ENCODE measurements at places on chromosomes 6 and 20.

GRCh38 chr6:74018825-74019224, 322.8 kb downstream of the CD109 start:
- DNase-seq = no peak

DNA sequence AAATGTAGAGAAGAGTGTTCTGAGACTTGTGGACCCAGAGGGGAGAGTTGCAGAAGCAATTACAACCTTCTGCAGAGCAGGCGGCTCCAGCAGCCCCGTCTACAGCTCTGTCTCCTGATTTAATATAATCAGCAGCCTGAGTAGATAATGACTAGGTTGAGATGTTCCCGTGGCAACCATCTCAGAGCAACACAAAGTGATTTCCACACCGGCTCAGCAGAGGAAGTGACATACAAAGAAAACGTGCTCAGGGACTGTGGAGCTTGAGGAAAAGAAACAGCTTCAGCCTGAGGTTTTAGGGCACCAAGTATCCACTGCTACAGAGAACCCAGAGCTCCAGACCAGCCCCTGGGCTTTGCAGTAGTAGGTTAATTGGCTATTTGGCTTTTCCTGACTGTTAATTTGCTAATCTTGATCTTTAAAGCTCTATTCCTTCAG, 136.4 kb downstream of the MTFR2 start:
- DNase-seq = peak; percentile 1

DNA sequence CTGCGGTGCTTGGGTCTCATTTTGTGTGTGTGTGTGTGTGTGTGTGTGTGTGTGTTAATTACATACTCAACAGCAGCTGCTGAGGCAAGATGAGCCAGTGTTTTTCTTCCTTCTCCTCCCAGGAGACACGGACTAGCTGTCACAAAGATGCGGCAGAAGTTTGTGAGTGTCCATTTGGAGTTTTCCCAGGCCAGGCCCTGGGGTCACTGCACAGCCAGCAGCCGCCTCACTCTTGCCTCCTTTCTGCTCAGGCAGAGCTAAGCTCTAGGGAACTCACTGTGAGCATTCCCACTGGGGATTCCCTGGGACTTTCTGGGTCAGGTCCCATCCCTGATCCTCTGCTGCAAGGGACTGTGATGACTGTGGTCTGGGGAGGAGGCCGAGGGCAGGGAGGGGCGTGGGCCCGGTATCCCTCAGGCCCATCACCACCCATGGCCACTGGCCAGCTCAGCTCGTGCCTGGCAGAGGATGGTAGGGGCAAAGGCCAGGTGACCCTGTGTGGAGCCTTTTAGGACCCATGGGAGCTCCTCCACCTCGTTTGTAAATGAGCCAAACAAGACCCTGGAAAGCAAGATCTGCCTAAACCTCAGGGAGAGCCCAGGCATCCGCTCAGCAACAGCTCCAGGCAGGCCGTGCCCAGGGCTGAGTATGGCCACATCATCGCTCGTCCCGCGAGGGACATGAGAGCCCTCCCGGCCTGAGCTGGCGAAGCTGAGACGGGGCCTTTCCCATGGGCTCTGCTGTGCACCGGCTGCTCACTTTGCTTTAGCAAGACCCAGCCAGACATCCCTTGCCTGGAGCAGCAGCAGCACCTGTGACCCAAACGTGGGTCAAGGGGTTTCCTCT, 102.0 kb downstream of the PSMB1 start:
- DNase-seq = no peak

DNA sequence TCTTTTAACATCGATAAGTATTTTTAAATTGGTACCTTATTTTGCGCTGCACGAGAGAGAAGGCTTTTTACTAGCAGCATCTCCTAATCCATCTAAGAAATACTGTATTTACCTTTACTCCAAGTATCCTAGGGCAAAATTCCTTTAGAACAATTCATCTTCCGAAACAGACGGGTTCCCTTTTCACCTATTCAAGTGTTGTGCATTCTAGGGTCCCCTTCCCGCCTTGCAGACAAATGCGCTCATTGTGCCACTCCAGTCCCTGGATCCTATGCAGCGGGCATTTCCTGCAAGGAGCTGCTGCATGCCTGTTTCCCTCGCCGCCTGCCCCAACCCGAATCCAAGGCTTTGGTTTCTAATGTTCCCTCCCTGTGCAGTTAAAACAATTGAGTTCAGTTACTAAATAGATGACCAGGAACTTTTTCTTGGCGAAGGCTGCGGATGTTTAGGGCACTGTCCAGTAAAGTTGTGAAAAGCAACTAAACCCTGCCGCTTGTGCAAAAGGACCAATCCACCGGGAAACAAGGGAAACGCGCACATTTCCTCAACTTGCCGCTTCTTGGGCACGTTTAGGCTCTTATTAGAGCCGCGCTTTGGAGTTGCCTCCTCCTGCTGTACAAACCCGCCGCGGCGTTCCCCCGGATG, 556 bp upstream of the SCAF8 start:
- DNase-seq = no peak

- DNase-seq = peak; percentile 83
Measured at GRCh38 chr6:31400467-31401289, 2.7 kb upstream of the MICA start.

DNA sequence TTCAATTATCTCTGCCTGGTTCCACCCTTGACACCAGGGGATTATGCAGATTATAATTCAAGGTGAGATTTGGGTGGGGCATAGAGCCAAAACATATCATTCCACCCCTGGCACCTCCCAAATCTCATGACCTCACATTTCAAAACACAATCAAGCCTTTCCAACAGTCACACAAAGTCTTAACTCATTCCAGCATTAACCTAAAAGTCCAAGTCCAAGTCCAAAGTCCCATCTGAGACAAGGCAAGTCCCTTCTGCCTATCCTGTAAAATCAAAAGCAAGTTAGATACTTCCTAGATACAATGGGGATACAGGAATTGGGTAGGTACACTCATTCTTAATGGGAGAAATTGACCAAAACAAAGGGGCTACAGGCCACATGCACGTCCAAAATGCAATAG, 73.7 kb upstream of the SLC24A3 start:
- no peak for DNase-seq

DNA sequence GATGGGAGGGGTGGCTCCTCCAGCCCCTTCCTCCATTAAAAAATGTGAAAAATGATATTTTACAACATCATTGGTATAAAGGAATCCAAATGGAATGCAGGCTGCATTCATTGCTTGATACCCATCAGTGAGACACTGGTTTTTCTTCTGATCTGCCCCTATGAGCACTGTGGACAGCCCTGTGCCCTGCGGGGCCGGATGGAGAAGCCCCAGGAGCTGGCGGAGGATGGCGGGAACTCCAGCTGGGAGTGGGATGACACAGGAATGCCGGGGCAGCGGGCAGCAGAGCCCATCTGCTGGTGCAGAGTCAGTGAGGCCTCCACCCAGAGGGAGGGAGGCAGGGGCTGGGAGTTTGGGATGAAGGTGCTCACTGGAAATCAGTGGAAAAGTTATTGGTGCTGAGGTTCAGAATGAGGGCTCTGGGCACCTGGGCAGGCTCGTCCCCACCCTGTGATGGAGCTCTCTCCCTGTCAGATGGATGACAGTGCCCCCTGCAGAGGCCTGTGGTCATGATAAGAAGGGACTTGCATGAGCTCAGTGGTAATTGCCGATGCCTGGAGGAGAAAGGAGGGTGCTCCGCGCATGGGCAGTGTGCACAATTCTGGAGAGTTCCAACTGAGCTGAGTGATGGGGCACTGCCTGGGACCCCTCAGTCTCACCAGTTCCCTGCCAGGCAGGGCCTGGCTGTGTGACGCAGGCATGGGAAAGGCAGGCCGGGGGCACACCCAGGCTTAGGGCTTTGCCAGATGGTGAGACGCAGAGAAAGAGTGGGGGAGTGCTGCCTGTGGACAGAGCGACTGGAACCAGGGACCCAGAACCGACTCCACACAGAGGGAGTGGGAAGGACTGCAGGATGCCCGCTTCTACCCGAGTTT, 23.2 kb downstream of the CTCFL start:
- no peak for DNase-seq

DNA sequence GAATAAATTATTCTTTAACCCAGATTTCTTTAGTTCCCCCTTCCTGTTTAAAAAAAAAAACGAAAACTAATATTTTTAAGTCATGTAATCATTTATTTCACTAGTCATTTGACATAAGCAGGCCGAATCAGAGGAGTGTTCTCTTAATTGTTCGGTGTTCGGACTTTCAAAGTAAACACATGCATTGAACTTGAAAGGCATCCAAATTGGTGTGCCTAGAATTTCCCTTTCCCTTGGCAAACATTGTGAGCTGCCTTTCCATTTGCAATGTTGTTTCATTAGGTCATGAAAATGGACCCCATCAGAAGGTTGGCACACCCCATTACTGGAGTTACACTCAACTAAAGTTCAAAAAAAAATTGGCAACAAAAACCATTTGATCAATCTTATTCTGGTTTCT, 283.0 kb upstream of the MARCKS start:
- no peak for DNase-seq

DNA sequence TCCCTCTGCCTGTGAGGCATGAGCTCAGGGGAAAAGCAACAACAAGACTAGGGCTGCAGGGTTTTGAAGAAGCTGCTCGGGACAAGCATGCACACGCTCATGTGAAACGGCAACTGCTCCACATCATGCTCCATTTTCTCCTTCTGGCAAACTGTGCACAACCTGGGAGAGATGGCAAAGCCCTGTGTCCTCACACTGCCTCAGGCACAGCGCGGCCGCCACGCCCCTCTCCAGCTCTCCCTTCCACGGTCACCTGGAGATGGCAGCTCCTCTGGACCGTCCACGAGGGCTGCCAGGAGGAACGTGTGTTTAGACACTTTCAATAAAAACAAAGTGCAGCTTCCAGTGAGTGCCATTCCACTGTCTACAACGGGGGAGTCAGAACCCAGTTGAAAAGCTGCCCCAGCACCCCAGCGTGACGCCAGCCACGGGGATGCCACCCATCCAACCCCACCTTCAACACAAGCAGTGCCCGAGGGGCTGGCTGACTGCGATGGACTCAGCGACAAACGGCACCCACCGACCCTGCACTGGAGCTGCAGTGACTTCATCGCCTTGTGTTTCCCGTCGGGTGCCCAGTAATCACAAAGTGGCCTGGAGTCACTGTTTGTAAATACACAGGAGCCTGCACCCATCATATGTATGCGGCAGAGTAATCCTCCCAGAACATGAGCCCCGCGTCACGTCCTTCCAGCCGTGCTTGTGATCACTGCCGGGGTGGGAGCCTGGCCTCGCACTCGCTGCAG, 16.1 kb downstream of the SMOC2 start:
- no peak for DNase-seq

GRCh38 chr20:16308754-16309153, 264.5 kb downstream of the KIF16B start:
- DNase-seq = no peak

DNA sequence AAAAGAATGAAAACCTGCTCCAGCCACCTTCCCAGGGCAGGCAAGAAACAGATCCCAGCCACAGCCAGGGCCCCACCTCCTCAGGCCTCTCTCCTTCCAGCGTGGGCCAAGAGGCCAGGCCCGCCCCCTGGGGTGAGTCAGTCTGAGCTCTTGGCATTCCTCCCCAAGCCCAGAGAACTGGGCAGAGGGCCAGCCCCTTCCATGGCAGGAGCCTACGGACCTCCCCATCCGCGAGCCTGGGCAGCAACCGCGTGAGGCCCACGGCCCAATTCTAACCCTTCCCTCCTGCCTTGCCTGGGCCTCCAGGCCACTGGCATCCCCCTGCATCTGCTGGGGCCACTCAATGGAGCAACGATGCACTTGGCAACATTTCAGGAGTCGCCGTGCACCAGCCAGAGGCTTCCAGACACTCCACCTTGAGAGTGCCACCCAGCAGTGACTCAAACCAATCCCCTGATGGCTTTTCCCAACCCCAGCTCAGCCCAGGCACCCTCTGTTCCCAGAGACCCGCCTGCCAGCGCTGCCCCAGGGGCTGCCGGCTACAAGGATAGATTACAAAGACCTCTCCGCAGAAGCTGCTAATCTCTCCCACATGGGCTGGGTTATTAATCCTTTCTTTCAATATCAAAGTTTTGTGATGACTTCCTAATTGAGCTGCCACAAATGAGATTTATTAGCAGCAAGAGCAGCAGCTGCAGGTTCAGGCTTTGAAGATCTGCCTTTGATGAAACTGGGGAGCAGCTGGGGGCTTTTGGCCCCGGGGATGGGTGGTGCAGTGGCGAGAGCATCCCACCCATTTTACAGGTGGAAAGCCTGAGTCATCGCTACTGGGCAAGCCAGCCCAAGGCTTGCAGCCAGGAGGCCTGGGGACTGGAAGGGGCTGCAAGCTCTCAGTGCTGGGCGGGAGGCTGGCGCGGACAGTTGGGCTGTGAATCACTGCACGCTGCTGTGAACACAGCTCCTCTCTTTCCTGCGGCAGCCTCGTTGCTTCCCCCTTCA, 85.7 kb downstream of the NFATC2 start:
- DNase-seq = no peak

DNA sequence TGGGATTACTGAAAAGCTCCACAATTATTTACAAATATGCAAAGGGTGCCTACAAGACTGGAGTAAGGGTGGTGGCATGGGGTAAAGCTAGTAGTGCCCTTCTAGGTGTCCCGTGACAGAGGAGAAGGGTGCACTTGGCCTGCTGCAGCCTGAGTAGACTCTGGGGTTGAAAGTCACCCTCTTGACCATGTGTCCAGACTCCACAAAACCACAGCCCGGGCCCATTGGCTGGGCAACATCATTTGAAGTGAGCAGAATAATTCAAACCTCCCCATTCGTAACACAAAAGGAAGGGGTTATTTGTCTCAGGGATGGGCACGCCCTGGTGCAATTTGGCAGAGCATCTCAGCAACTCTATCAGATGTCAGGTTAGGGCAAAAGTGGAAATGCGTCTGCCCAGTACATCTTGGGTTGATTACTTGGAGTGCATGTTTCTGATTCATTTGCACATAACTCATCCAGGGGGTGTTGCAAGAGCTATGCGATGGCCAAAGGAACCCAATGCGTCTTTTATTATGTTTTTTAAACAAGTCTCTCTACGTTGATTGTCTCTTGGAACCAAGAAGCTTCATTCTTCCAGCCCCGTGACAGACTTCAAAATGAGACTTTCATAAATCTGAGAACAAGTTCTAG, 56.7 kb downstream of the ISM1 start:
- DNase-seq = no peak

DNA sequence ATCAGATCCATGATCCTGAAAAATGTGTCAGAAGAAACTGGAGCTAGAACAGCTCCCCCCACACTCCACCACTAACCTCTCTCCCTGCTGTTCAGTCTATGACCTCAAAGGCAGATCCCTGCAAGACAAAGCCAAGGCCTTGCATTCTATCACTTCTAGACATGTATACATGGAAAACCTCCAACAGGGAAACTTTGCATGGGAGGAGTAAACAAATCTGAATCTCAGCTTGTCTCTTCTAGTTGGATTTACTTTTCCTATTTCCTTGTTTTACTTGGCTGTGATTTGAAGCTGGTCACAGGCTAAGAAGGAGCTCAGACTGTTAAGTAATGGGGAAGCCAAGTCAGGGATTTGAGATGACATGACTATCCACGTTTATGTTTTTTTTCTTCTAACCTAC, 456.8 kb upstream of the CHD6 start:
- DNase-seq = no peak

- no peak for DNase-seq
Measured at GRCh38 chr6:53635322-53635721, 30.2 kb downstream of the KLHL31 start.

GRCh38 chr20:52379723-52380336, 188.3 kb upstream of the ZFP64 start:
- peak; percentile 47 for DNase-seq

- no peak for DNase-seq
Measured at GRCh38 chr20:16206817-16207216, 366.4 kb downstream of the KIF16B start.

All from CD4-positive, alpha-beta T cell treated with Interleukin-12 subunit alpha and Interleukin-12 subunit beta, for 1 hour (primary cell).